Smooth muscle cell of the pulmonary artery (primary cell): ENCODE measurements at places on chromosomes 13 and 19. TPM values are rescaled to one million over a fixed set of nuclear protein-coding genes. Genes with fewer than 3 reads are reported as not detected.

The GPR4 gene
- 0.53 and 0.78 TPM in 2 replicates for total RNA-seq

The ZNF526 gene
- 10.8 and 11.9 TPM in 2 replicates for total RNA-seq

The ELSPBP1 gene
- not detected in 2 replicates for total RNA-seq

The ZNF433 gene
- total RNA-seq = 3.4 and 4.5 TPM in 2 replicates

The ATP4B gene
- not detected in 2 replicates for total RNA-seq

The PLVAP gene
- 0.20 and 0.33 TPM in 2 replicates for total RNA-seq

The KIR2DL3 gene
- not detected in 2 replicates for total RNA-seq

The ARHGAP45 gene
- 0.65 and 2.1 TPM in 2 replicates for total RNA-seq

The SYCN gene
- not detected in 2 replicates for total RNA-seq

The ZNF426 gene
- total RNA-seq = 16.6 and 23.3 TPM in 2 replicates

The CYP2F1 gene
- not detected in 2 replicates for total RNA-seq

The CEACAM19 gene
- 3.8 and 5.6 TPM in 2 replicates for total RNA-seq

The GNG8 gene
- not detected in 2 replicates for total RNA-seq

The FAM216B gene
- not detected in 2 replicates for total RNA-seq

The SIGLECL1 gene
- not detected in 2 replicates for total RNA-seq

The KLK4 gene
- total RNA-seq = not detected in 2 replicates
